A673 (cell line): ENCODE measurements at places on chromosomes 1 and 21.

GRCh38 chr21:27586326-27586725, 619.4 kb upstream of the ADAMTS5 start:
- no peak for DNase-seq

- DNase-seq = no peak
Observed at GRCh38 chr1:35434703-35435102, 122.5 kb downstream of the KIAA0319L start.

DNA sequence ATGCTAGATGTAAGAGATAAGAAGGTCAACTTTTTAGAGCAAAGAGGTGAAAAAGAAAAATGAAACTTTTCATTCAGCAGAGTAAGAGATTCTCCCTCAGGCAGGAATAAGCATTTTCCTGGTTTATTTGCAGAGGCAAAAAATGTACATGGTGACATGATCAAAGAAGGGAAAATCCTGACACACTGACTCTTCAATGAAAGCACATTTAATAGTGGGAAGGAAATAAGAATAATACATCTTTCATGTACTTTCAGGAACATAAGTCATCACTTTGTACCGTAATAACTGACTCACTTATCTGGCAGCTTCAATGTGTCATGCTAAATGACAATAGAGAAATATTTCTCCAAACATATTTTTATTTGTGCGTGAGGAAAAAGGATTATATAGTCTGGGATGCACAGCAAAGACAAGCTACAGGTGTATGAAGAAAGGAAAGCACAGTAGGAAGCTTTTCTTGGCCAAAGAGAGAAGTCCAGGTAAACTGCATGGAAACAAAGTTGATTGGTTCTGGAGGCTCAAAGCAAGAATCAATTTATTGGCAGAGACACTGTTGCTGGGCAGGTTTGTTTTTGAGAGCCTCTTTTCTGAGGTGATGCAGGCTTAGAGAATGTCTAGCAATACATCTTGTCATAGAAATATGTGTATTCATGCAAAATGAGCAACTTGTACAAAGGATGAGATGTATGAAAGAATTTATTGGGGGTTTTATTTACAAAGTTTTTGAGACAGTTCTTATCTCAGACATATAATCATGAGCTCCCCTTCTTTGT, 1409.0 kb downstream of the PLA2G4A start:
- DNase-seq = no peak

- DNase-seq = peak; percentile 71
Observed at GRCh38 chr21:15054089-15054488, 10.7 kb downstream of the NRIP1 start.

- DNase-seq = no peak
Observed at GRCh38 chr1:235336903-235337302, 8.5 kb downstream of the GGPS1 start.

- DNase-seq = no peak
Observed at GRCh38 chr1:26318338-26319064, 743 bp downstream of the CD52 start.

DNA sequence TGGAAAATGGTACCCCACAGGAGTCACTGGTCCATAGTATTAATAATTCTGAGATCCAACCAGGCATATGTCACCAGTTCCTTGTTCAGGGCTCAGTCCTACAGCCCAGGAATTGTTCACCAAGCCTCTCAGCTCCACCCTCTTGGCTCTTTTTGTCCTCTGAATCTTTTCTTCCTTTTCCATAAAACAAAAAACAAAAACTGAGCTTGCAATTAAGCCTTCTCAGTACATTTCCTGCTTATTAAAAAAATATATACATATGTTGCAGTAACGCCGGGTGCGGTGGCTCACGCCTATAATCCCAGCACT, 23.4 kb upstream of the KIF1B start:
- no peak for DNase-seq

GRCh38 chr1:235682216-235682615, 32.6 kb upstream of the GNG4 start:
- no peak for DNase-seq

GRCh38 chr1:63935553-63935952, 161.7 kb downstream of the ROR1 start:
- DNase-seq = no peak

- DNase-seq = no peak
Observed at GRCh38 chr1:205026181-205026580, 16.8 kb upstream of the CNTN2 start.

GRCh38 chr21:42523941-42524340, 10.3 kb downstream of the SLC37A1 start:
- no peak for DNase-seq

GRCh38 chr1:61436016-61436415, 288.9 kb downstream of the TM2D1 start:
- DNase-seq = no peak

GRCh38 chr21:26790296-26790695, 54.9 kb downstream of the ADAMTS1 start:
- no peak for DNase-seq

GRCh38 chr21:21813289-21813688, 815.1 kb downstream of the NCAM2 start:
- DNase-seq = no peak

DNA sequence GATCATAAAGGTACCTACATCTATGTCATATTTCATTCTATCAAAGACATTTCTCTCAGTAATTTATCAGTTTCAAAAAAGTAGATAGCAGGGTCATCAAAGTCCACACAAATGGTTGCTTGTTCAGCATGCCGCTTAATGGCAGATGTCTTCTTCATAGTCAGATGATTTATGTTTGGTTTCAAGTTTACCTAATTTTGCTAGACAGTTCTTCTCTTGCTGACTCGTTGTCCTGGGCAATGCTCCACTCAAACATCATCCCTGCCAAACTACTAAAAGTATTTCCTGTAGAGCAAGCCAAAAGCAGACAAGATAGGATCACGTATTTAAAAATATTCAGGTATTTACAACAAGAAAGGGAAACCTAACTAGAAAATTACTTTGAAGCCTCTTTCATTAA, 13.6 kb downstream of the NUP210L start:
- DNase-seq = peak; percentile 30

GRCh38 chr1:159755451-159756007, 25.2 kb upstream of the DUSP23 start:
- no peak for DNase-seq

GRCh38 chr1:197884173-197884572, 18.3 kb upstream of the C1orf53 start:
- DNase-seq = no peak

- no peak for DNase-seq
Observed at GRCh38 chr1:39632323-39632681, 7.1 kb downstream of the HEYL start.

- DNase-seq = no peak
Observed at GRCh38 chr1:1907098-1907736, 7.8 kb upstream of the CALML6 start.

DNA sequence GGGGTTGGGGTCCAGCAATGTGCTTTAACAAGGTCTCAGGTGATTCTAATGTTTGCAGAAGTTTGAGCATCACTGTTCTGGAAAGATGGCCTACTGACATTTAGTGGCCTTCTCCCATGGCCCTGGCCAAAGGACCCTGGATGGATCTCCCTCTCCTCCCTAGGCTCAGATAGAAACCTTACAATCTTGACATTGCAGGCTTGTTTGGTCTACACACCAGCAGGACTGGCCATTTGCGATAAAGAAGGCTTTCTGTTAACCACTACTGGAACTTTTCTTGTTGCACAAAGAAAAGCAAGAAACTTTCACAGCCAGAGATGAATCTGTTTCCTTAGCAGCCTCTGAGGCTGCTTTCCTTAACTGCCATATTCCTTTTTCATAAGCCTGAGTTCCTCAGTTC, 6.2 kb downstream of the DNALI1 start:
- no peak for DNase-seq

GRCh38 chr1:89871768-89872473, 51.1 kb downstream of the LRRC8D start:
- no peak for DNase-seq

DNA sequence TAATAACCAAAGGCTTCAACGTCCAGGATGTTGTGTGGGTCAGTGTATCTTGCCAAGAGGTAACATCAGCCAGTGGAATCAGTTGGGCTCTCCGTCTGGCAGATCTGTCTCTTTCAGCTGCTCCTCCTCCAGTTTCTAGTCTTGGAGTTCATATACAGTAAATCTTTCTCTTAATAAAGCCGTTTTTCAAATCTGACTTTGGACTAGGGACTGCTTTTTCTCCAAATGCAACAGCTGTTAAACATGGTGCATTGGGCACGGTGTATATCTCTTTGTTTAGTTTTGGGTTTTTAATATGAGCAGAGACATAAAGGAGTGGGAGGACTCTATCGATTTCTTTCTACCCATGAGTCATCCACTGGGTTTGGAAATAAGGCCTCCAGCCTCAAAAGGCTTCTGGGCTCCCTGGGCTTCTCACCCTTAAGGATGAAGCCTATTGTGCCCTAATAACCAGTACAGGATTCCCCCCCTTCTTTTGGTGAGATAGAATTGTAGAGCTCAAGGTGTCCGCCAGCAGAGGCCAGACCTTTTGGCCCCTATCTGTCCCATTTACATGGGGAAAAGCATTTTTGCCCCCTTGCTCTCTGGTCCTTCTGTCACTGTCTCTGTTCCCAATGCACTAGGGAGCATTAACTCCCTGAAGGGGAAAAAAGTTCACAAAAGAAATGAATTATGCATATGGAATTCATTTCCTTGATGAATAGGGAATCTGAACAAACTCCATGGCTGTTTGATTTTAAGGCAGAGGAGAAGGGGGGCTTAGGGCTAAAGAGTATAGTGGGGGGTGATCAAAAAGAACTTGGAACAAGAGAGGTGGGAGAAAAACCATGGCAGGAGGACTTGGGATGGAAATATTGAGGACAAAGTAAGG, 86.0 kb downstream of the PBX1 start:
- DNase-seq = peak; percentile 86

- peak; percentile 54 for DNase-seq
Observed at GRCh38 chr1:71755441-71755840, 526.9 kb downstream of the NEGR1 start.

DNA sequence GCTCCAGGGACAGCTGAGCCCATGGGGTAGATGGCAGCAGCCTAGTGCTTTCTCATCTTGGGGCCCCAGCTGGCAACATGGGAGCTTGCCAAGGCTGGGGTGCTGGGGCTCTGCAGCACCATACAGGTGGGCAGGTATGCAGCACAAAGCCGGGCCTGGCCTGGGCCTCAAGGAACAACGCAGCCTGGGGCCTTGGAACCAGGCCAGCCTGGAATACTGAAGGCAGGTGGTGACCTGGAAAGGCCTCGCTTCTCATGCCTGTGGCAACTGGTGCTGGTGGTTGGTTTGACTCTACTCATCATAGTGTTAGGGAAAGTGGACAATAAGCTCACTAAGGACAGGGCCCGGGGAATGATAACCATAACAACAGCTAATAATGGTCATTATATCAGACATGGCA, 27.0 kb upstream of the SDHB start:
- no peak for DNase-seq

GRCh38 chr1:231866392-231867331, 240.1 kb downstream of the DISC1 start:
- peak; percentile 72 for DNase-seq

- no peak for DNase-seq
Observed at GRCh38 chr1:218748071-218748470, 402.9 kb downstream of the TGFB2 start.

DNA sequence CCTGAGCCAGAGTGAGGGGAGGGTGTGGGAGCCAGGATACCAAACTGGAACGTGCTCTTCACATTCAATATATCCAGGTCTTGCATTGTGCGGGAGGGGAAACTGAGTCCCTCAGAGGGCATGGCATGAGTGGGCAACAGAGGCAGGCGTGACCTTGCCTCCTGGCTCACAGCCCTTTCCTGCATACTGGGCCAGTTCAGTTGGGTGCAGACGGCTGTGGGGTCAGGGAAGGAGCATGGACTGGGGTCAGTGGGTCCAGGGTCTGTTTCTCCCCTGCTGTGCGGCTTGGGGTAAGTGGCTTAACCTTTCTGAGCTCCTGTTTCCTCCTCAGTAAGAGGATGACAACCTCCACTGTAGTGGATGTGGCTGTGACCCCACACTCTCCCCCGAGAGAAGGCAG, 16.6 kb downstream of the SERINC2 start:
- no peak for DNase-seq

GRCh38 chr1:159188375-159188788, 16.3 kb upstream of the ACKR1 start:
- peak; percentile 29 for DNase-seq

DNA sequence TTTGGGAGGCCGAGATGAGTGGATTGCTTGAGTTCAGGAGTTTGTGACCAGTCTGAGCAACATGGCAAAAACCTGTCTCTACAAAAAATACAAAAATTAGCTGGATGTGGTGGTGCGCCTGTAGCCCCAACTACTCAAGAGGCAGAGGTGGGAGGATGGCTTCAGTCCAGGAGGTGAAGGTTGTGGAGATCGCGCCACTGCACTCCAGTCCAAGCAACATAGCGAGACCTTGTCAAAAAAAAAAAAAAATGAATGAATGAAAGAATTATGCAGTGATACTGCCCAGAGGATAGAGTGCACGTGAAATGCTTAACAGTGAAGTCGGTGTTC, 429 bp upstream of the DPH2 start:
- no peak for DNase-seq

GRCh38 chr21:24150753-24151152, 1456.5 kb downstream of the MRPL39 start:
- no peak for DNase-seq

GRCh38 chr1:193726722-193727121, 540.3 kb upstream of the B3GALT2 start:
- DNase-seq = no peak

DNA sequence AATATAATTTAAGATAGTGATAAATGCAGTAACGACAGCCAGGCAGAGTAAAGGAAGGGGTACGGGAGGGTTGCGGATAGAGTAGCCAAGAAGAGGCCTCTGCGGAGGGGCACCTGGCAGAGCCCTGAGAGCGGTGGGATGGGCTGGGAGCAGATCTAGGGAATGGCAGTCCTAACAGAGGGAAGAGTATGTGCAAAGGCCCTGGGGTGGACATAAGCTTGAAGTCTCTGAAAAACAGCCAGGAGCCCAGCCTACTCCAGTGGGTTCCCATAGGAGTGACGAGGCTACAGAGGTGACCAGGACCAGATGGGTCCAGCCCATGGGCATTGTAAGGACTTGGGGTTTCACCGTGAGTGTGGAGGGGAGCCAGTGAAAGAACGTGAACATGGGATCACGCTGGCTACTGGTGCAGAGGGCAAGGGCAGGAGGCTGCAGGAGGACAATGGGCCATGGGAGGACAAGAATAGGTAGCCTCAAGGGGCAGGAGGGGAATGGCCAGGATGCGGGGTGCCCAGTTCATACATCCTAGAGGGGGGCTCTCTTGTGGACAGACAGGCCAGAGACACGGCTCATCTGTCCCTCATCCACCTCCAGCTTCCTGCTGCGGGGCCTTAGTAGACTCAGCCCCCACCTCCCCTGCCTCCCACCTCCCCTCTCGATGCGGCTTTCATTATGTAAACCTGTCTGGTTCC, 185.7 kb upstream of the VAMP3 start:
- DNase-seq = no peak

GRCh38 chr1:106584107-106584506, 472.4 kb upstream of the PRMT6 start:
- DNase-seq = no peak

DNA sequence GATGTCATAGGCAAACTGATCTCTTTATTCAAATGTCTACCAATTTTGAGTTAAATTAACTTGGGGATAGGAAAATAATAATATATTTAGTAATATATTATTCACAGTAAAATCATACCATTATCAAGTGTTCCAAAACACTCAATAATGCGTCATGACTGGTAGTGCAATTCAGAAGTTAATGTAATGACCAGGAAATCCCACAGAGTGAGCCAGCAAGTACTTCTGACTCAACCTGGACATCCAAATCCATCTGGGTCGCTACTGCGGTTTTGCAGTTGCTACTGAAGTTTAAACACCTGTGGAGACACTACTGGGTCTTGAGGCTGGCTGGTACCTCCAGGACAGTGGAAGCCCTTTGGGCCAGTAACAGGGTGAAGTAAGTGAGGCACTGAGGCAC, 44.8 kb downstream of the DPYD start:
- no peak for DNase-seq

- DNase-seq = peak; percentile 80
Observed at GRCh38 chr1:47436304-47436978, 1.4 kb upstream of the FOXD2 start.
